ENCODE measurements at places on chromosomes 7 and 10.

- no peak for DNase-seq
Observed at GRCh38 chr7:121344093-121344492, 15.3 kb downstream of the WNT16 start.

GRCh38 chr10:117260084-117260483 lies 19.2 kb downstream of the SLC18A2 start:
- DNase-seq: no peak

DNA sequence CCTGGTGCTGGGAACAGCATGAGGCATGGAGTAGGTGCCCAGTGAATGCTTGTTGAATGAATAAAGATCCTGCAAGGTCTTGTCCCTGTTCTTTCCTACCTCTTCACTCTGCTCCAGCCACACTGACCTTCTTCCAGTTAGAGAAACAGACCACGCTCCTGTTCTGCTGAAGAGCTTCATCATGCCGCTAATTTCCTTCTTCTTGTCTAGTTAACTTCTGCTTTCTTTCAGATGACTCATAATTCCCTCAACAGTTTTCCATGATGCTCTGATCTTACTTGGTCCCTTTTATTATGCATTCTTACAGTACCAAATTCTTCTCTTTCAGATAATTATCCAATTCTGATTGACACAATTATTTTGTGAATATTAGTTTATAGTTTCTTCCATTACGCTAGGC lies 59.5 kb upstream of the C1QL3 start:
- DNase-seq: no peak

DNA sequence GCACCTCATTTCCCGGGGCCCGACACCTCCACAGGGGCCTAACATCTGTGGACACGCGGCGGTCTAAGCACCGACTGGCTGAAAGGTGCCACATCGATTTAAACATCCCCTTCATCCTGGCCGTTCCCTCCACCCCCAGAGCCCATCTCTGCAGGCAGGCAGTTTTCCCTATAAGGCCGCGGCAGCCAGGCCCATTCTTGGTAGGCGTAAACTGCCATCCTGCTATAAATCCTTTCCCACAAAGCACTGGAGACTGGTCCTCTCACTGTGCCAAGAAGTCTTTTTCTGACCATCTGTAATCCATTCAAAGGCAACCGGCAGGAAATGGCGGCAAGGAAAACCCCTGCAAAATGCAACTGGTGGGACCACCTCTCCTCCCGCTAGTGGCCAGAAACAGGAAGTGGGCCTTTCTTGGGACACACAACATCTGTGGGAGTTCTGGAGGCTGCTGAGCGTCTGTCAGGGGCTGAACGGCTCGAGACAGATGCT lies 22.4 kb downstream of the ATXN7L1 start:
- DNase-seq: no peak

DNA sequence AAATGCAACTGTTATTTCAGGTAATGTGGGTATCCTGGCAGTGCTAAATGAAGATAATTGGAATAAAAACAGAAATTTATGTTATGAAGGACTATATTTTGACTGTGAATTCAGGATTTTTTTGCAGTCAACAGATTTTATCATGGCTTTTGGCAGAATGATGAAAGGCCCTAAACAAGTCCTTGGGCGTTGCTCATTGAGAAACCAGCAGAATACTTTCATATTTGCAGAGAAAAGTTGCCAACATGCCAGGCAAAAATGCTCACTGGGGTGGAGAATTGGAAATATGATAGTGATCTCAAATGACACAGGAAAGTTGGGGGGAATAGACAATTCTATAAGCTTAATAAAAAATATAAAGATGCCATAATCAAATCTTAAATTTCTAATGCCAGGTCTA lies 121.1 kb downstream of the GPR85 start:
- no peak for DNase-seq

GRCh38 chr10:119651514-119652360 lies 557 bp downstream of the BAG3 start:
- no peak for DNase-seq

- no peak for DNase-seq
Observed at GRCh38 chr7:50362712-50363282, 58.3 kb downstream of the IKZF1 start.

DNA sequence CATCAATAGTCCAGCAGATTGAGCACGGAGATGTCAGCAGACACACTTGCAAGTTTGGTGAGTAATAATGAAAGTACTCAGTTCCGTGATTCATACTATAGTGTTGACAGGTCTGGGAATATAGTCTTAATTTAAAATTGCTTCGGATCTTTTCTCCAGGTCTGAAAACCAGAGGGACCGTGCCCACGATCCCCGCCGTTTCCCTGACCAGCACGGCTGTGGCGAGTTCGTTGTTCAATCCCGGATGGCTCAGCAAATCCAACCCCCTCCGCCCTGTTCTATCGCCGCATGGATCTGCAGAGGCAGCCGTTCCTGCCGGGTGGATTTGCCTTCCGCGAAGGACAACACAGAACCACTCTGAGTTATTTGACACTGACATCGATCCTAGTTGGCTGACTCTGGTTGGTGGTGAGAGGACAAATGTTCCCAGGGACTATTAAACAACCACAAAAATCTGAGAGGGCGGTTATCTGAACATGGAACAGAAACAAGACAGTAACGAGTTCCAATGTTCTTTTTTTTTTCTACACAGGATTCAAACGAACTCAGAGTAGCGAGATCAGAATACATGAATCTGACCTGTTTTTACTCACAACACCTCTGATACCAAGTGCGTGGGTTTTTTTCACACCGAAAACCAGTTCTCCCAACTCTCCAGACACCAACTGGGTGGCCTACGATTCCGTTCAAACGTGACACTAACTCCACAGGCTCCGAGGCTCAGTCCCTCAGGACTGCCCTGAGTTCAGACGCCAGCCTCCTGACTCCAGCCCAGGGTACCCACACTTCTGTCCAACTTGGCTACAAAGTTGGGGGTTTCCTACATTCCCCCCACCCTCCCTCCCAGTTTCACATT lies 52.7 kb downstream of the RBM17 start:
- no peak for DNase-seq

DNA sequence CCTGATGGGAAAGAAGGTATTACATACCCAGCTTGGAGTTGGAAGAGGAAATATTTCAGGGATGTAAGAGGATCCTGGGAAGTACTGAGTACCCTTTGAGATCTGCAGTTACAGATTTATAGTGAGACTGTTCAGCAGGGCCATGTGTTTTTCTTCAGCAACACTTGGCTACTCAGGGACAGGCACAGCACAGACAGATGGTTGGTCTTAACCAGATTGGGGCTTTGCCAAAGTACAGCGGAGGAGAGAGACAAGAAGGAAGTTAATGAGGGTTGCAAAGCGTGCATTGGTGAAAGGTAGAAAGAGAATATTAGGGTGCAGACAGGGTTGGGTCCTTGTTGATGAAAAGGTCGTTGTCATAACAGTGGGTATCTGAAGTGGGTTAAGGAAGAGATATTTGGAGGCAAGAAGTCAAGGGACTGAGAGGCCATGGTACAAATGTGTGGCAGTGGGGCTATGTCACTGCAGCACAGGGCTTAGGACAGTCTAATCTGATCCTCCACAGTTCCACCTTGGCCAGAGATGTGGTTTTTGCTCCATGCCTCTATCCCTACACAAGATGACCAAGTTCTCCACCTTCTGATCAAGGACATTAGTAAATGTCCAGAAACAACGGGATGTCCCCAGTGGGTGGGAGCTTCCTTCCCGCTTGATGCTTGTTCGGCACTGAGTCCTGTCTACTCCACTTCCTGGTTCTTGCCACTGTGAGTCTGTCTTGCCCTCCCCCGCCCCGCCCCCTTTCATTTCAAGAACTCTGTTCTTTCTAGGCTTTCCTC lies 18.9 kb upstream of the DNAJC1 start:
- no peak for DNase-seq
